ENCODE measurements at places on chromosomes 16 and 17. TPM values are rescaled to one million over a fixed set of nuclear protein-coding genes. Genes with fewer than 3 reads are reported as not detected.
A peak's percentile ranks its signal among the peaks of the same experiment; 100 is the strongest.

DNA sequence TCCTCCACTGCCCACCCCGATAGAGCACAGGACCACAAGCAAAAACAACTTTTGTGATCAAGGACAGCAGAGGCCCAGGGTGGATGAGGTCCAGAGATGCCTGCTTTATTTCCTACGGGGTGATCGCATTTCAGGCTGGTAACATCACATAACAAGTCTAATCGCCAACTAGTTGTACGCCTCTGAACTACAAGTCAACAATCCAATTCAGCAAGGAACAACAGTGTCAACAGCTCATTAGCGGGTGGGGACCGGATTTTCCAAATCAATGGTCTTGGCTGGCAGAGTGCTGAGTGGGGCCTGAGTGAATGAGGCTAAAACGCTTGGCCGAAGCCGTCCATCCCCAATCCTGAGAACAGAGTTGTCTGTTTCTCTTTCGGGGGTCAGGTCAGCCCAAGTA lies 17.1 kb downstream of the MRM3 start:
- no peak for DNase-seq

- no peak for DNase-seq
Observed at GRCh38 chr17:1373707-1374237, 26.2 kb downstream of the YWHAE start.

ADAM11 gene
- 0.32 TPM for total RNA-seq

GRCh38 chr17:17526369-17526768 lies 30.2 kb upstream of the RASD1 start:
- no peak for DNase-seq

GRCh38 chr17:72332367-72332766 lies 211.5 kb downstream of the SOX9 start:
- peak; percentile 10 for DNase-seq

- DNase-seq = no peak
Observed at GRCh38 chr16:85303354-85303883, 191.1 kb upstream of the CIBAR2 start.

CD300A gene
- total RNA-seq = not detected

DNA sequence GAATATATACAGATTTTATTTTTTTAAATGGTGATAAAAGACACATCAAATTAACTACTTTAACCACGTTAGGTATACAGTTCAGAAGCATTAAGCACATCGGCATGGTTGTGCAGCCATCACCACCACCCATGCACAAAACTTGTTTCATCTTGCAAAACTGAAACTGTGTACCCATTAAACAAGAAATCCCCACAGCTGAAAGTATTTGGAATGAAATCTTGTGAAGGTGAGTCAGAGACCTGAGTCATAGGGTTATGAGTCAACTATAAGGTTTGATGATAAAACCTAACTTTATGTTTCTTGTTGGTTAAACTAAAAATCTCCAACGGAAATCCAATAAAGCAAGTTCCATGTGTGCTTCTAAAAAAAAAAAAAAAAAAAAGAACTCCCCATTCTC lies 561.6 kb upstream of the PSMD7 start:
- DNase-seq = peak; percentile 76

GRCh38 chr16:70454222-70455034 lies at the start of gene FCSK:
TSS of gene FCSK (plus strand) at chr16:70454595. CDS start at chr16:70463191, 8,596 bp downstream.
- DNase-seq = peak; percentile 76

CDK12 gene
- 39.3 TPM for total RNA-seq

CA10 gene
- total RNA-seq = not detected

- DNase-seq = peak; percentile 87
Observed at GRCh38 chr17:44204441-44204882, 4.8 kb upstream of the ATXN7L3 start.

DNA sequence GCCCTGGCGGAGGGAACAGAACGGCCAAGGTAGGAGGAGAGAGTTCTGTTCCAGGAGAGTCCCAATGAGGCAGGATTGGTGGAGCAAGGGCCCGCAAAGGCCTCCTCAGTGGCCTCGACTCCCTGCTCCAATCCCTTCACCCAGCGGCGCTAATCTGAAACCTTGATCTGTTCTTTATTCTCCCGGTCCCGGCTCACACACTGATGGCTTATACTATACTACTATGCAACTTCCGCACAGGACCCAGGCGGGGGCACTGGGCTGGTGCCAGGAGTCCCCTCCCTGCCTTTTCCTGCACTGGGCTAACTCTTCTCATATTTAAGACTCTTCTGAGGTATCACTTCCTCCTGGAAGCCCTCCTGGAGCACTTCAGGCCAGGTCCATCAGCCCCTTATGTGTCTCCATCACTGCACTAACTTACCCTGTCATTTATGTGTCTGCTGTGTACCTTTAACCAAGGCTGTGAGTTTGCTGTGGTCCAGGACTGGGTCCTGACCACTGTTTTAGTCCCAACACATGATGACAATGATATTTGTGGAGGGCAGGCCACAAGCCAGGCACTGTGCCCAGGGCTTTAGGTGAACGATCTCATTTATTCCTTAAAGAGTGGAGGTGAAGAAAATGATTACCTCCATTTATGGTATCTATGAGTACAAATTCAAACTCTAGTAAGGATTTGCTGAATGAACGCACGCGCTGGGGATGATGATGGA lies 6.8 kb downstream of the CCDC102A start:
- no peak for DNase-seq

RASL10B gene
- total RNA-seq = 12.1 TPM

DNA sequence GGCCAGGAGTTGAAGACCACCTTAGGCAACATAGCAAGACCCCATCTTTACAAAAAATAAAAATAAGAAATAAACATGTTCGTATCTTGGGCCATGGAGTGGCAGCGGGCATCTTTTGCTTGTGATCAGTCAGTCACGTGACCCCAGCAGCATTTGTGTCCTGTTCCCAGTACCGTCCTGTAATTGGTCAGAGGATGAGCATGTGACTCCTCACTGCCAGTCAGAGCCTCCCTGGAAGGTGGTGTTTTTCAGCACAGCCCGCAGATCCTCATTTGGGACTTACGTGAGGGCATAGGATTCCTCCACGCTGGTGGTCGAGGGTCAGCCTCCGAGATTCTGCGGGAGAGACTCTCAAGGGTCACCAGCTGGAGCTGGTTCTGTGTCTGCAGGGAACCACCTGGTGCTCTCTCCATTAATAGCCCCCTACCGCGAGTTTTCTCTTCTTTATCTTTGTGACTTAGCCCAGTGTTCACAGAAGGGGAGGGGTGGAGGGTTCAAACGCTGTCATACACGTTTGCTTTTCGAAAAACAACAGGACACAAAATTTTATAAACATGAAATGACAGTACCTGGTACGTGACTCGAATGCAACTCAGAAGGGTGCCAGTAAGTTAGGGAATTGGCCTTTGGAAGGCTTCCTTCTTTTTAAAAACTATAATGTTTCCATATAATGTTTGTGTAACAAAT lies 17.2 kb downstream of the MRC2 start:
- no peak for DNase-seq

GRCh38 chr17:30808785-30809286 lies 15.7 kb downstream of the CRLF3 start:
- DNase-seq = no peak
